ENCODE measurements at places on chromosomes 7 and 10. TPM values are rescaled to one million over a fixed set of nuclear protein-coding genes. Genes with fewer than 3 reads are reported as not detected.

- no peak for DNase-seq
- H3K27ac ChIP-seq: no peak overlapping the region
- H3K4me3 ChIP-seq: no peak overlapping the region
- peaks cover 6% of the 10 kb centered on the region for H3K4me1 ChIP-seq
- H3K36me3 ChIP-seq: no peaks in the 10 kb centered on the region
- H3K27me3 ChIP-seq: peaks cover 6% of the 10 kb centered on the region
Measured at GRCh38 chr7:143238289-143238980, 16.6 kb downstream of the TAS2R40 start.

GRCh38 chr10:57334523-57334922 is 933.2 kb downstream of the IPMK start:
- no peak overlapping the region for H3K4me3 ChIP-seq
- no peak for DNase-seq
- no peaks in the 10 kb centered on the region for H3K4me1 ChIP-seq
- H3K27ac ChIP-seq: no peak overlapping the region
- H3K36me3 ChIP-seq: no peaks in the 10 kb centered on the region
- H3K27me3 ChIP-seq: no peaks in the 10 kb centered on the region

Gene ARHGEF35
- 4.8 TPM for total RNA-seq

Gene AGR2
- not detected for total RNA-seq

DNA sequence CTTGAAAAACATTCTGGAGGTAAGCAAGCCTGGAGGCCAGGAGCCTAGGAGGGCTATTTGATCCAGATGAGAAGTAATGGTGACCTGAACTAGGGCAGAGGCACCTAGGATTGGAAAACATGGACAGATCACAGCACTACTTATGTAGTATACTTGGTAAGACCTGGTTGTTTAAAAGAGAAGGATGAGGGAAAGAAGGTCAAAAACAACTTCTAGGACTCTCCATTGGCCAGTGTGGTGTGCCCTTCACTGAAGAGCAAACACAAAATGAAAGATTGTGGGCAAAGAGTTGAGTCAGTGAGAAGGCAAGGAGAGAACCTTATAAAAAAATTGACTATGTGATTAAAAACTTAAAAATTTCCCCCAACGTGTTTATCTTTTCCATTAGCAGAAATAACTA is 14.3 kb downstream of the ANKRD1 start:
- H3K27me3 ChIP-seq: no peaks in the 10 kb centered on the region
- DNase-seq: no peak
- H3K4me3 ChIP-seq: no peak overlapping the region
- H3K4me1 ChIP-seq: no peaks in the 10 kb centered on the region

- no peaks in the 10 kb centered on the region for H3K36me3 ChIP-seq
- no peaks in the 10 kb centered on the region for H3K27me3 ChIP-seq
- DNase-seq: no peak
- no peak overlapping the region for H3K4me3 ChIP-seq
Measured at GRCh38 chr7:30172451-30172850, 37.7 kb downstream of the MTURN start.

Gene PIP4K2A
- 179 TPM for total RNA-seq

Gene CNTNAP2
- total RNA-seq: 0.20 TPM

DNA sequence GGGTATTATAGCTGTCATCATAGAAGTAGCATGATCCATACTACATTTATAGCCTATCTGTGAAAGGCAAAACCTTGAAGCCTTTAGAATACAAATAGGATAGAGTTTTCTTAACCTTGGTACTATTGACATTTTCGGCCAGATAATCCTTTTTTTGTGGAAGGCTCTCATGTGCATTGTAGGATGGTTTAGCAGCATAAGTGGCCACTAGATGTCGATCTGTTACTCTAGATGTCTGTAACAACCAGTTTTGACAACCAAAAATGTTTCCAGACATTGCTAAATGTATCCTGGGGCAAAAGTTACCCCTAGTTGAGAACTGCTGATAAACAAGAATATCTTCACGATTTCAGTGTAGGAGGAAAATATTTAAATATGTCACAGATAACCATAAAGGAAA is 319.4 kb upstream of the GALNT17 start:
- H3K4me3 ChIP-seq: no peak overlapping the region
- no peak for DNase-seq
- H3K27ac ChIP-seq: no peak overlapping the region
- H3K27me3 ChIP-seq: no peaks in the 10 kb centered on the region
- H3K4me1 ChIP-seq: no peaks in the 10 kb centered on the region

Gene CCDC146
- 15.1 TPM for total RNA-seq

- H3K4me1 ChIP-seq: no peaks in the 10 kb centered on the region
- no peak for DNase-seq
- no peak overlapping the region for H3K4me3 ChIP-seq
- H3K36me3 ChIP-seq: no peaks in the 10 kb centered on the region
- H3K27ac ChIP-seq: no peak overlapping the region
Measured at GRCh38 chr10:24209946-24210491, 1.1 kb downstream of the KIAA1217 start.

GRCh38 chr7:76513817-76514799 is 3.8 kb downstream of the UPK3B start:
- H3K27ac ChIP-seq: no peak overlapping the region
- H3K4me1 ChIP-seq: no peaks in the 10 kb centered on the region
- H3K36me3 ChIP-seq: no peaks in the 10 kb centered on the region
- DNase-seq: no peak
- no peaks in the 10 kb centered on the region for H3K27me3 ChIP-seq
- H3K4me3 ChIP-seq: no peak overlapping the region

Gene CNNM1
- total RNA-seq: 0.75 TPM

Gene ACTR3C
- 17.8 TPM for total RNA-seq

- peaks cover 56% of the 10 kb centered on the region for H3K4me1 ChIP-seq
- H3K27me3 ChIP-seq: no peaks in the 10 kb centered on the region
- no peak overlapping the region for H3K27ac ChIP-seq
- no peak overlapping the region for H3K4me3 ChIP-seq
Measured at GRCh38 chr10:96576277-96576980, 10.4 kb downstream of the TM9SF3 start.

GRCh38 chr10:6473901-6474370 is 106.1 kb downstream of the PRKCQ start:
- H3K36me3 ChIP-seq: peaks cover 44% of the 10 kb centered on the region
- peaks cover 44% of the 10 kb centered on the region for H3K4me1 ChIP-seq
- H3K27ac ChIP-seq: peak overlapping the region; percentile 85
- DNase-seq: peak; percentile 60
- H3K4me3 ChIP-seq: peak overlapping the region; percentile 56
- no peaks in the 10 kb centered on the region for H3K27me3 ChIP-seq

GRCh38 chr10:110389255-110389654 is 84.5 kb upstream of the SMNDC1 start:
- no peak for DNase-seq
- H3K27me3 ChIP-seq: no peaks in the 10 kb centered on the region
- no peak overlapping the region for H3K4me3 ChIP-seq
- H3K4me1 ChIP-seq: peaks cover 14% of the 10 kb centered on the region
- H3K27ac ChIP-seq: no peak overlapping the region

Gene PITRM1
- total RNA-seq: 78.5 TPM

GRCh38 chr7:63037242-63037641 is 961.4 kb upstream of the ZNF722 start:
- H3K27me3 ChIP-seq: no peaks in the 10 kb centered on the region
- H3K4me3 ChIP-seq: no peak overlapping the region
- no peak for DNase-seq
- no peak overlapping the region for H3K27ac ChIP-seq
- H3K4me1 ChIP-seq: no peaks in the 10 kb centered on the region
- H3K36me3 ChIP-seq: no peaks in the 10 kb centered on the region

DNA sequence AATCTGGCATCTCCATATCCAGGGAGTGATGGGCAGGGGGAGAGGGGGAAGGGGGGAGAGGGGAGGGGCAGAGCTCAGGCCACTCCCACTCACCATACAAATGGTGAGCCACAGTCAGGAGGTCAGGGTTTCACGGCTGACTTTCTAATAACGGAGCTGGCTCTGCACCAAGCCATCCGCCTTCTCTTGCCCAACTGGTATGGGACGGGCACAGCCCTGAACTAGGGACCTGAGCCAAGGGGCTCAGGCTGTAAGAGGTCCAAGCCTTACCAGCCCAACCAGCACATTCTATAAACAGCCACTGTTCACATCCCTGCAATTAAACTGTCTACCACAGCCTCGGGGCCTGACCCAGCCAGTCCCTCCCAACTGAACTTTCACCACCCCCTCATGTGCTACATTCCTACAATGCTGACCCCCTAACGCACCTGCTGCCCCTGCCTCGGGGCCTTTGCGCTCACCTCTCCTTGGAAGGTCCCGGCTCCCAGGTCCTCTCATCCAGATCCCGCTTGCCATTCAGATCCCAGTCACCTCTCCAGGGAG is 32.5 kb downstream of the RGS10 start:
- no peaks in the 10 kb centered on the region for H3K27me3 ChIP-seq
- H3K36me3 ChIP-seq: peaks cover 39% of the 10 kb centered on the region
- no peak for DNase-seq
- no peak overlapping the region for H3K4me3 ChIP-seq

DNA sequence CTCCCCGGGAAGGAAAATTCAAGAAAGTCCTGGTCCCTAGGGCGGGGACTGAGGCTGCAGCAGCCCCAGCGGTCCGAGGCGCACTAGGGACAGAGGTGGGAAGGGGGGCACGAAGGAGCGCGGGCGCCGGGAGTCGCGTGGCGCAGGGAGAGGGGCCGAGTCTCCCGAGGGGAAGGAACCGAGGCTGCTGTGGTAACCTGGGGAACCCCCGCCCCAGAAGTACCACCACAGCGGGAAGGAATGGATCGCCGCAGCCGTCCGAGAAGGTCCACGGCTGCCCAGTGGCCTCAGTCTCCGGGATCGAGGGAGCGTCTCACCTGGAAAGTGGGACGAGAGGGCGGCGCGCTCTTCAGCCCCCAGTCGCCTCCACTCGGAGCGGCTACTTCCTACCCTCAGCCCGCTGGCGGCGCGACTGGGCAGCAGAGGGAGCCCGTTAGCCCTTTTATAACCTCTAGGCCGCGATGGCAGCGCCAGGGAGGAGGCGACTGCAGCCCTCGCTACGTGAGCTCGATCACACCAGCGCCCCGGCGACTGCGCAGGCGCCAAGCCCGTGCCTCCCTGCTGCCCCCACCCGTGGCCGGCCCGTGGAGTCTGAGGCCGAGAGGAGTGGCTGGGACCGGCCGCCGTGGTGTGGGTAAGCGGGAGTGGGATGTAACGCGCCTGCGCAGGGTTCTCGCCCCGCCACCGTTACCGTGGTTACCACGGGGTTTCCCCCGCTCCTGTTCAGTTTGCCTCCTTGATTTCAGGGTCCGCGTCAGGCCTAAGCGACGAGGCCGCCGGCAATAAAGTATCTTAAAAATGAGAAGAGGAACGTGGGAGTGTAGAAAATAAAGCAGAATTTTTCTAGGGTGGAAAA is at the start of gene P4HA1:
Gene P4HA1 (minus strand): TSS at position 418 of the 856 bp plus-strand sequence. CDS start 21,983 bp downstream, outside the sequence.
- peaks cover 22% of the 10 kb centered on the region for H3K4me1 ChIP-seq
- peak within 1 kb of the TSS; percentile 87 for H3K27ac ChIP-seq
- no peaks in the 10 kb centered on the region for H3K36me3 ChIP-seq
- H3K27me3 ChIP-seq: no peaks in the 10 kb centered on the region
- DNase-seq: peak; percentile 96

Gene NYAP1
- 0.38 TPM for total RNA-seq

Gene AMZ1
- 1.6 TPM for total RNA-seq

GRCh38 chr10:26840938-26841732 is 19.6 kb downstream of the ABI1 start:
- H3K4me1 ChIP-seq: peaks cover 82% of the 10 kb centered on the region
- H3K27ac ChIP-seq: no peak overlapping the region
- H3K27me3 ChIP-seq: no peaks in the 10 kb centered on the region
- no peak overlapping the region for H3K4me3 ChIP-seq

Gene ATP6V0A4
- total RNA-seq: not detected

Gene NPSR1
- total RNA-seq: not detected

Gene PSTK
- 4.7 TPM for total RNA-seq

GRCh38 chr10:110214371-110214826 is 7.0 kb downstream of the MXI1 start:
- peaks cover 49% of the 10 kb centered on the region for H3K4me1 ChIP-seq
- H3K36me3 ChIP-seq: no peaks in the 10 kb centered on the region
- H3K27me3 ChIP-seq: no peaks in the 10 kb centered on the region

Gene CRHR2
- total RNA-seq: not detected

DNA sequence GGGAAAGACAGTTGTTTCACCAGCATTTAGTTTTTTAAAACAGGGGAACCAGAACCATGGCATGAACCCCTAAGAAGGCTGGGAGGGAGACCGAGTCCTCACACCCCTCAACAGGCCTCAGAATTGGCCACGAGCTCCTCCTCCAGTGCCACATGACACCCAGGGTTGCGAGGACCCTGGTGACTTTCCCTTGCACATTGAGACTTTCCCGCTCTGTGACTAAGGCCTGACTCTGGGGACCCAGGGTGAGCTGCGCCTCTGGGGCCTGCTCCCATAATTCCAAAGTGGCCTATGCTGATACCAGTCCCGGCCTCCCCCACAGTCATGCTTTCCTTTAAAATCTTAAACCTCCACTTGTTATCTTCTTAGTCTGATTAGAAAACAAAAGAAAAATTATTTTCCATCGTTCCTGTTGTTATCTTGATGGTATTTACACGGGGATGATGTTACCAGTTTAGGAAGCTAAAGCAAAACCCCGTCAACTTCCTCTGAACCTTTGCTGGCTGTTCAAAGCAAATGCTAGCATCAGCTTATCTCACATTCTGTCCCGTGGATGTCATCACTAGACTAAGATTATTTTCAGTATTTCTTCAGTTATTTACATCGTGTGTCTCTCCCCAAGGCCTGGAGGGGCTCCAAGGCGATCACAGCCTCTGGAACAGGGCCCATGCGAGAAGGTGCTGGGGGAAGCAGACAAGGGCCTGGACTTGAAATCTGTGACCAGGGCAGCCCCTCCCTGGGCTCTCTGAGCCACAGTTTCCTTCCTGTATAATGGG is 42.1 kb downstream of the FAM53B start:
- H3K27me3 ChIP-seq: no peaks in the 10 kb centered on the region
- peak overlapping the region; percentile 33 for H3K4me3 ChIP-seq
- H3K4me1 ChIP-seq: peaks cover 100% of the 10 kb centered on the region
- peak overlapping the region; percentile 90 for H3K27ac ChIP-seq
- peaks cover 18% of the 10 kb centered on the region for H3K36me3 ChIP-seq

GRCh38 chr7:74718336-74718735 is 55.5 kb upstream of the NCF1 start:
- H3K27ac ChIP-seq: no peak overlapping the region
- H3K36me3 ChIP-seq: peaks cover 37% of the 10 kb centered on the region
- no peak overlapping the region for H3K4me3 ChIP-seq
- DNase-seq: no peak
- no peaks in the 10 kb centered on the region for H3K4me1 ChIP-seq

DNA sequence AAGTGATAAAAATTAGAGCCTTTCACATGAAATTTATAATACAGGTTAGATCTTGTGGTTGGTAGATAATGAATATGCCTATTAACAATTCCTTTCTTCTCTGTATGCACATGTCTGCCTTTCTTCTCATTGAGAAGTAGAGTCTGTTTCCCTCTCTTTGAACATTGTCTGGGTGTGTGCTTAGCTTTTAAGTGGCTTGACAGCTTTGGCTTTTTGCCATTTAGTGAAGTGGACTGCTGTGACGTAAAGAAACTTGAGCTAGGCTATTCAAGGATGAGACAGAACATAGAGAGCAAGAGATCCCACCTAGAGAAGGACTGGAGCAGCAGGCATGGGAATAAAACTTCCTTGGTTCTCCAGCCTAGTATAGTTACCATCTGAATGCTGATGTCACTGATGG is 996.7 kb upstream of the CELF2 start:
- no peak overlapping the region for H3K4me3 ChIP-seq
- no peak overlapping the region for H3K27ac ChIP-seq
- no peaks in the 10 kb centered on the region for H3K4me1 ChIP-seq
- H3K27me3 ChIP-seq: no peaks in the 10 kb centered on the region

All from CD4-positive, alpha-beta memory T cell (primary cell).